NCI-H510A (cell line): ENCODE measurements at places on chromosomes 4 and X.

GRCh38 chr4:24887881-24888430 is 24.9 kb downstream of the CCDC149 start:
- peak; percentile 33 for DNase-seq

DNA sequence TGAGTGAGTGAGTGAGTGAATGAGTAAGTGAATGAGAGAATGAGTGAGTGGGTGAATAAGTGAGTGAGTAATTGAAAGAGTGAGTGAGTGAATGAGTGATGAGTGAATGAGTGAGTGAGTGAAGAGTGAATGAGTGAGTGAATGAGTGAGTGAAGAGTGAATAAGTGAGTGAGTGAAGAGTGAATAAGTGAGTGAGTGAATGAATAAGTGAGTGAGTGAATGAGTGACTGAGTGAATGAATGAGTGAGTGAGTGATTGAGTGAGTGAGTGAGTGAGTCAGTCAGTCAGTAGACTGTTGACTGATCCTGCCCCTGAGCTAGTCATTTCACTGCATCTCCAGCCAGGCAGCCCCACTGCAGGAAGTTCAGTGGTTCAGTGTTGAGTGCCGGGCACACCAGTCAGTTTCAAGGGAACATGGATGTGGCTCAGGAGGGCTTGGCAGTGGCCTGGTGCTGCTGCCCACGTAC is 228.4 kb upstream of the PSAPL1 start:
- DNase-seq, result no peak

DNA sequence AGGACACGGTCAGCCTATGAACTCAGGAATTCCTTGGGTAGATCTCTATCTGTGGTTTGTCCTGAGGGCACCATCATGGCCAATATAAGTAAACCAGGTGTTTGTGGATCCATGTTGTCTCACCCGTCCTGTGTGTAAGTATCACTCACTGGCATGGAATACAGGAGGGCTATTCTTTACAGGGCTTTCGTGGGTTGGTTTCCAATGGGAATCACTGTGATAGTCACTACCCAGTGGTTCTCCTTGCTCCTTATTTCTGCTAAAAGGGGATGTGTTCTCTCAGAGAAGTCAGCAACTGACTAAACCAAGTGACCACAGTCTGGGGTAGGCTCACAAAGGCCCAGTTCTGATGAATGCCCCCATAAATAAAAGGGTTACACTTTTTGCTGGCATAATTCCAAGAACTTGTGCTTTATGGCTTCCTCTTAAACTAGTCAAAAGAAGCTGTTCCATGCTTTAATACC is 236.7 kb upstream of the JADE1 start:
- DNase-seq, result no peak

DNA sequence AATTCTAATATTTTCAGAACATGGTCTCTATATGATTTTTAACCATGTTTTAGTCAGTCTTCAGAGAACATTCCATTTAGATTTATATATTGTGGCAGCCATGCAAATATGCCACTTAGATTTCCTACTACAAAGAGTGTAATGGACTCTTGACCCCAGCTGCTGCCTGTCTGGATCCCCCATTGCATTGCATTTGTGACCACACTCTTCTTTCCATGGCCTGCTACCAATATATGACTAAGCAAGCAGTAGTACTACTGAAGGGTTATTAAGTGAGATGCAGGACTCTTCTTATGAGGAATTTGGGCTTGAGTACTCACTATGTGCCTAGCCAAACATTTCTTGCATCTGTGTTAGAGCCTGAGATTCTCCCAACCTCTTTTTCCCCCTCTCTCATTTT is 306.8 kb downstream of the PDHA2 start:
- DNase-seq, result no peak

GRCh38 chr4:16001484-16001858 is 38.5 kb upstream of the FGFBP2 start:
- peak; percentile 13 for DNase-seq

DNA sequence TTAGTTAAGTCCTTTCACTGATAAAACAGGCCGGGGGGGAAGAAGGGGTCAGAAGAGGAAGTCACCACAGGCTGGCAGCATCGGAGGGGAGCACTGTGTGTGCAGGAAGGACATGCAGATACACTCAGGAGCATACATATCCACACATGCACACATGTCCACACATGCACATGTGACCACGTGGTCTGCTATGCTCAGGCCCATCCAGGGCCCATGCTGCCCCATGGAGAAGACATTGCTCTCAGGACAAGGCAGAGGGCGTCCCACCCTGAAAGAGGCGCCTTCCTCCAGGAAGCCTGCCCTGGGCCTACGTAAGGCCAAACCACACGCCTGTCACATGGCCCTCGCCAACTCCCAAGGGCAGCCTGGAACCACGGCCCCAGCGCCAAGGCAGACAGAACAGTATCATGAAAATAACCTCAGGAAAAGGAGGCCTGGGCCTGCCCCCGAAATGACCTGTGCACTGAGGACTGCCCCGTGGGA is 15.8 kb downstream of the WDR1 start:
- no peak for DNase-seq

DNA sequence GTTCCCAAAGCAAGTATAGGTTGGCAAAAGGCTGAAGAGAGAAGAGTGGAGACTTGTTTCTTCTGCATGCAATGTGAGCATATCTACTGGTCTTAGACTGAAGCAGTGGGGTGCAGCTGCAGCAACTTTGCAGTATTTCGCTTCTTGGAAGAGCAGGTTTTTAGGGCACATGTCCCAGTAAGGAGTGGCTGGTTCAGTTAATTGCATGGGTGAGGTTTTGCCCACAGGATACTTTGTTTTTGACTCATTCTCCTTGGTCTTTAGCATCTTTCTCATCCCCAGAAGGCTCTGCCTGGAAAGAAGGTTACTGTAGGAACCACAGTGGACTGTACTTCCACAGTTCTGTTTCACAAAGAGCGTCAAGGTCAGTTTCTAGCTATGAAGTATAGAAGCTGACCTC is 68.0 kb upstream of the NR3C2 start:
- no peak for DNase-seq

DNA sequence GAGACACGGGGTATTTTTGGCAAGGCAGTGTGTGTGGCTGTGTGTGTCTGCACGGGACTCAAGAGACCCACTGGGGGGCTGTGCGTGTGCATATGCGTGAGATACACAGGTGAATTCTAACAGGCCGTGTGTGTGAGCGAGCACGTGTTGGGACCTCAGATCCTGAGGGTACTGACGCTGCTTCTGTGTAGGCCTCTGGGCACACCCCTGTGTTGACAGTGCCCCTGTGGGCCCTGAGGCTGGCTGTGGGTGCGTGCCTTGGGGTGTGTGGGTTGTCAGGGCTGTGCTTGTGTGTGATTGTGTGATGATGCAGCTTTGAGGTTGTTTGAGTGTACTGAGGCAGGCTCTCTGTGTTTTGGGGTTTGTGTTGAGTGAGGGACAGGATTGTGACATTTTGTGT is 13.9 kb downstream of the FOXP3 start:
- DNase-seq, result no peak

DNA sequence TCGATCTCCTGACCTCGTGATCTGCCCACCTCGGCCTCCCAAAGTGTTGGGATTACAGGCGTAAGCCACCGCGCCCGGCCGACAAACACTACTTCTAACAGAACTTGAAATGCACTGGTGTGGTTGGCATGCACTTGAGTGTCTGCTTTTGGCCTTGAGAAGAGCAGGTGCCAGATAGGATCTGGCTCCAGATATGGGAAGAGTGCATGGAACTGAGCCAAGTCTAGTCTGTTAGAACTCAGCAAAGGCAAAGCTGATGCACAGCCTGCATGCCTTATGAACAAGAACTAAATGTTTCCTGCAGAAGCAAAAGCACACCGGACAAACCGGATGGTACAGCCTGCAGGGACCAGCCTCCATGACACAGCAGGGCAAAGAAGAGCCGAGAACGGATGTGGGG is 35.1 kb upstream of the TBL1X start:
- peak; percentile 66 for DNase-seq

DNA sequence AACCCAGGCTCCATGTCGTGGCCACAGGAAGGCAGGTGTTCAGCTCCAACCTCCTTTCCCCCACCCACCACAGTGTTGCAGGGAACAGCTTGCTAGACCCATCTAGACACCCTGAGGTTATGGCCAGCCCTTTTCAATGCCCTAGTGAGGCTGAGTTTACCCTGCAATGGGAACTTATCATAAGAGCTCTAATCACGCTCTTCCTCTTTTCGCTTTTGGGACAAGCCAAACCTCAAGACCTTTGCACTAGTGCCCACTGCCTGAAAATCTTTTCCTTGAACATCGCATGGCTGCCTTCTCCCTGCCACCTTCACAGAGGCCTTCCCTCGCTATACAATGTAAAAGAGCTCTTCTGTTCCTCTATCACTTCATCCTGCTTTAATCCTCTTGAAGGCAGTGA is 2.4 kb upstream of the FGFBP2 start:
- no peak for DNase-seq

DNA sequence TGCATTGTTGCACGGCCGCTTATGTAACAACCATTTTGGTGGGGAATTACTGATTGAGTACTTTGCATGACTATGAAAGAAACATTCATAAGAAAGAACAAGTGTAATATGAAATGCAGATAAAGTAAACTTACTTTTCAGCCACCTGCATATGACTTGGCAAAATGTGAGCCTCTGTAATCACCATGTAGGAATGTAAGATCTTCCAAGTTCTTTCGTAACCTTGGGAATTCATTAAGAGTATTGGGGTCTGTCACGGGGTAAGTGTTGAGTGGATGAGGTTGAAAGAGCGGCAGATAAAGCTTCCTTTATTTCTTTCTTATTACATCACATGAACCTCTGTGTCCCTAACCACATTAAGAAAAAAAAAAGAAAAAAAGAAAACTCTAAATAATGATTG is 348.5 kb upstream of the NR3C2 start:
- no peak for DNase-seq

- DNase-seq, result no peak
Observed at GRCh38 chrX:151711787-151712186, 4.0 kb upstream of the FATE1 start.

DNA sequence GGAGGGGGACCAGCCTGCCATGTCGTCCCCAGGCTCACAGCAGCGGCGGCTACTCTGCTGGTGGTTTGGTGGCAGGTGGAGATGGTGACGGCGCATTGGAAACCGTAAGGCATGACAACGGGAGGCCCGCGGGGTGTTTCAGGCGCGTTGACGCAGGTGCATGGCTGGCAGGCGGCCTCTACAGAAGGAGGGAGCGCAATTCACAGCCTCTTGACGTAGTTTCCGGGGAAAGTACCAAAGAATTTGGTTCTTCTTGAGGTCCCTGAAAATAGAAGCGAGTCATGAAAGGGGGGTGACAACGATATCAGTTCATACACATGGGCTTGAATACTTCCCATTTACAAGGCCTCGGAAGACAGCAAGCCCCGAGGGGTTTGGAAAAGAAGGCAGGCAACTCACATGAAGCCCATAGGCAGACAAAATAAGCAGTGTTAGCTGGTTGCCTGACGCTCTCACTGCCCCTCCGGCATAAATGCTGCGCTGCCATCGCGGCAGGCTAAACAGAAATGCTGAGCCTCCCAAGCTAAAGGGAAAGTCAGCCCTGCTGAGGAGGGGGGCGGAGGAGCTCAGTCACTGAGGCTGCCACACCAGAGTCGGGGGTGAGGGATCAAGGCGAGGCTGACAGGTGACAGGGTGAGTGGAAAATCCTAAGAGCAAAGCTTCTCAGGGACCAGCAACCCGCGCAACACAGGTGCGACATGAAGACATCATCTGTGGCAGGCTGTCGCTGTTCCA is 52.3 kb upstream of the PDLIM3 start:
- no peak for DNase-seq

DNA sequence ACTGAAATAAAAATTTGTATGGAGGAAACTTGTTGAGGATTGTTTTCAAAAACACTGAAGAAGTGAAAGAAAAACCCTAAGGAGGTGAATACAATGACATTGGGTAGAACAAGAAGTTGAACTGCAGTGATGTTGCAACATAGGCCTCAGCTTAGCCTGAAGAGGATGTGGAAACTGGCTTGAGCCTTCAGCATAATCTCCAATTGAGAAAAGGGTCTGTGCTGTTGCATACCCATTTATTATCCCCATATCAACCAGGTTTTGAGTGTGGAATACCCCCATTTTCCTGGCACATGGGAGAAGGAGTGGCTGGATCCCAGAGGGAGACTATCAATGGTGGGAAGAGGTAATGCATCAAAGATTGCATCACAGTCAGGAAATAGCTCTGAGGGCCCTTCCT is 695.0 kb upstream of the HS3ST1 start:
- no peak for DNase-seq

DNA sequence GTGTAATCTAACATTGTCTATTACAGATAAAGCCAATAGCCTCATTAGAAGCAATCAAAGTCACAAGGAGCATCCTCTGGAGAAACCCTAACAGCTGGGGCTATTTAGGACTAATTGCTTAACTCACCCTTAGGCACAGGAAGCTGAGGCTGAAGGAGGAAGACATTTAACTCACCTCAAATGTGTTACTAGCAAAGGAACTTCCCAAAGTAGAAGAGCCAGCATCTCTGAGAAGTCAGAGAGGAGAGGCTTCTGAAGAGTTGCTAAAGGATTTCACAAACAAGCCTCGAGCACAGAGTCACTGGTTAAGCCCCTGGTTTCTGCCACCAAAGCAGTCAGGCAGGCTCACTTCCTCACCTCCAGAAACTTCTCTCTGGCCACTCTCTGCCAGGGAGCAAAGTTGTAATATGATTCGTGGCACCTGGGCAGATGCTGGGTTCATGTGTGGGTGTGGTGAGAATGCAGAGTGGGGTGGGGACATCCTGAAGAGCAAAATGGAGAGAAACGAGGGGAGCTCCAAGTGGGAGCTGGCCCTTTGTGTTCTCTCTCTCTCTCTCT is 201.3 kb downstream of the HS6ST2 start:
- DNase-seq, result no peak

DNA sequence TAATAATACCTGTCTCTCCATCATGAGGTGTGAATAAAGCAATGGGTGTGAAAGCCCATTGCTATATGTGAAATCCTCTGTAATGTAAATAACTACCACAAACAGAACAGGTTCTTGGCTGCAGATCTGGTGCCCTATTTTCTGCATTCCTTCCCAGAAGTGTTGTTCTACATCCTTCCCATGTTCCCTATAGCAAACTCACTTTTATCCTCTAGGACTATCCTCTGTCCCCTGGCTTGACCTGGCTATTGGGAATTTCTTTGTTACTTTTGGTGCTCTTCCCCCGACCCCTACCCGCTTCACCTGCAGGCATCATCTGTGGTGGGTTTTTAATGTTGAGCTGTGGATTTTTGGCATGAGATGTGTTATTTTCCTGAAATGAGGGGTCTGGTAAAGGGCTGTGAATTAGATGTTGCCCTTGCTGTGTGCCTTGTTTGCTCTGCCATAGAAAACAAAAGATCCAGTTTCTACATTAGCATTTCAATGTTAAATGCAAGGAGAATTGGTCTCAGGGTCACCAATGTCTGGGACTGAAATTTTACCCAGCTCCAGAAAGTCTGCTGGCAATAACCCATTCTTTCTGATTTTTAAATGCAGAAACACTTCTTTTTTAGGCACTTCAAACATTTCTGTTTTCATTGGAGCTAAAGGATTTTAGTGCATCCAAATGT is 13.6 kb upstream of the FREM3 start:
- no peak for DNase-seq

DNA sequence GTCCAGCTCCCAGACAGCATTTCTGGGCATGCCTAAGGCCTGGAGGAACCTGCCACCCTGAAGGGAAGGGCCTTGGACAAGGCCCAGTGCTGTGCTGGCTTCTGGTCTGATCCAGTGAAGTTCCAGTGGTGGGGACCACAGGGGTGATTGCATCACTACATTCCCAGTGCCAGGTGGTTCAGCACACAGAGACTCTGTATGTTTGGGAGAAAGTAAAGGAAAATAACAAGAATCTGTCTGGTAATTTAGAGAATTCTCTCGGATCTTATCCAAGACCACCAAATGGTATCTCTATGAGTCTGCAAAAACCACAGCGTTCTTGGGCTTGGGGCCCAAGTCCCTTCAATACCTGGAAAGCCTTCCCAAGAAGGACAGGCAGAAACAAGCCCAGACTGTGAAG is 131.8 kb upstream of the MAD2L1 start:
- DNase-seq, result no peak
